H1 (cell line): ENCODE measurements at places on chromosomes 3 and 15.

- no peak for DNase-seq
These were observed 2.9 kb downstream of the CACNA2D3 start for GRCh38 chr3:54125300-54125699.

DNA sequence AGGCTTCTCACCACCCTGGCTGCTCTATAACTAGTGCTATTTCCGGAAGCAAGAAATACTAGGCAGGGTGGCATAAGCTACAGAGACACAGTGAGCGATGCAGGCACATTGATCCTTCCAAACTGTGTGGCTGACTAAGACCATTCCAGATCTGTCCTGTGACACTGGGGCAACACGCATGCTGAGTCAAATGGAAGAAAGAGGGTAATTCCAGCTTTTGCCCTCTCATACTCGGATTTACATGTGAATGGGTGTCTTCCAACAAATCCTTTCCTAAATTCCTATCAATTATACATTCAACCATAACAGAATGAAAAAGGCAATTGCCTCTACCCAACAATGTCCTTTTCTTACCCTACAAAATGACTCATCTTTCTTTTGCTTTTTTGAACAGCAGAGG is 5.1 kb downstream of the FSIP1 start:
- no peak for DNase-seq

GRCh38 chr3:54193093-54193492 is 70.7 kb downstream of the CACNA2D3 start:
- no peak for DNase-seq

DNA sequence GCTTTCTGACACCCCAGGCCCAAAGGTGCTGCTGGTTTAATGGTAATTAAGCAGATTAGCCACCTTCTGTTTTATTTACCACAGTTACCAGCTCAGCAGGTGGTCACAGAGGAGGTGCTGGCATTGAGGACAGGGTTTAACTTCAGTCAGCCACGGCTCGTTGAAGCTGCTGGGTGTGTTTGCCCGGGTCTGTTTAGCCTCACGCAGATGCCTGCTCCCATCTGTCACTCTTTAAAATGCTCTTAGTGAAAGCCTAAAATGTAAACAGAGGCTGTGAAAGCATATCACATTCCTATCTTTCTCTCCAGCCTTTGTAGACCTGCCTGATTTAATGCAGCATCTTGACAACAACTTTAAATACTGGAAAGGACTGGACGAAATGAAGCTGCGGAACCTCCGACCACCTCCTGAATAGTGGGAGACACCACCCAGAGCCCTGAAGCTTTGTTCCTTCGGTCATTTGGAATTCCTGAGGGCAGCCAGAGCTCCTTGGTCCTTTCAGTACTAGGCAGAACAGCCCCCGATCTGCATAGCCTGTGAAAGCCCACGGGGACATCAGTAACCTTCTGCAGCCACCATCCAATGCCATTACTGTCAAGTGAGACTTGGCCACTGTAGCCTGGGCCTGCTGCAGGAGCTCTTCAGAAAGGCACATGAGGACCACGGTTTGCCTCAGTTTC is 156.0 kb downstream of the PDE8A start:
- no peak for DNase-seq

- DNase-seq: peak; percentile 13
These were observed 163.3 kb downstream of the AKAP13 start for GRCh38 chr15:85543741-85544155.

- no peak for DNase-seq
These were observed 788.5 kb downstream of the MCTP2 start for GRCh38 chr15:95019907-95020306.

GRCh38 chr3:82100378-82100777 is 338.9 kb upstream of the GBE1 start:
- DNase-seq: no peak

DNA sequence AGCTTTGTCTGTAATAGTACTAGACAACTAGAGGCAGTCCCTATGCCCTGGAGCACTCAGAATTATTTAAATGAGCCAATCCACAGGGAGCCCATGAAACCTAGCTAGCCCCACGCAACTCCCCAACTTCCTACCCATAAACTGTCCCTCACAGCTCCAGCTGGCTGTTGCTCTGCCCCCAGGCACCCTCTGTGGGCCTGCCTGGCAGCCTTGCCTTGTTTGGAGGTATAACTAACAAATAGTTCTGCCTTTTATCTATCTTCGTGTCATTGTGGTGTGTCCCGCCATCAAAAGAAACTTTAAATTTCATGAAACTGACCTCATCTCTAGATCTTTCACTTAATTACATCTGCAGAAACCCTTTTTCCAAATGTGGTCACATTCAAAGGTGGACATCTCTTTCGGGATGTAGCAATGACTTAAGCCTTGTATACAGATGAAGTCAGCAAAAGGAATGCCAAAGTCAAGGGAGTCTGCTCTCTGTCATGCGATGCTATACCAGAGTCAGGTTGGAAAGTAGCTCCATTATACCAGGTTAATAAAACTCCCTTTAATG is 1.8 kb upstream of the RTP3 start:
- no peak for DNase-seq

DNA sequence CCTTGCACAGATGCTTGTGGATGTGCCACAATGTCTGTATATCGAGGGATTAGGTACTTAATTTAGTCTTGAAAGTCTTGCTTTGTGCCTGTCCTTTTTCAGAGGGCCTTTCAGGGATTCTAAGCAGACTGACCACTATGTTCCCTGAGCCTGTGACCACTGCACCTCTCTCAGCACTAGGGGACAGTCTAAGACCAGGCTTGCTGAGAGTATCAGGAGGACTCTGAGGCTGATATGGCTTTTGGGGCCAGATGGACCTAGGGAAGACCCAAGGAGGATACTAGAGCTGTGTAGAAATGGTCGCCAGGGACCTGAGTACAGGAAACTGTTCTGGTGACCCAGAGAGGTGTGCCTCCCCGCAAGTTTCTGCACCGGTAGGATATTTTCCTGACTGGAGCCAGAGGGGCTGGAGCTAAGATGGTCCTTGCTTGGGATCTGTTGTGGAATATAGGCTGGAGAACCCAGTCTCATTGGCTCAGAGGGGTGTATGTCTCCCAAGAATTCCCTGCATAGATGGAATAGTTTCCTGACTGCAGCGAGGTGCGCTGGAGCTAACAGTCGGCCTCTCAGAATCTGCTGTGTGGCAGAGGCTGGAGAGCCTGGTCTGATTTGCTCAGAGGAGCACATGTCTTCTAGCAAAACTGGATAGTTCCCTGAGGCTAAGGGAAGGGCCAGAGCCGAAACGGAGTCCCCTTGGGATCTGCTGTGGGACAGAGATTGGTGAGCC is 213.2 kb upstream of the DCBLD2 start:
- peak; percentile 41 for DNase-seq

DNA sequence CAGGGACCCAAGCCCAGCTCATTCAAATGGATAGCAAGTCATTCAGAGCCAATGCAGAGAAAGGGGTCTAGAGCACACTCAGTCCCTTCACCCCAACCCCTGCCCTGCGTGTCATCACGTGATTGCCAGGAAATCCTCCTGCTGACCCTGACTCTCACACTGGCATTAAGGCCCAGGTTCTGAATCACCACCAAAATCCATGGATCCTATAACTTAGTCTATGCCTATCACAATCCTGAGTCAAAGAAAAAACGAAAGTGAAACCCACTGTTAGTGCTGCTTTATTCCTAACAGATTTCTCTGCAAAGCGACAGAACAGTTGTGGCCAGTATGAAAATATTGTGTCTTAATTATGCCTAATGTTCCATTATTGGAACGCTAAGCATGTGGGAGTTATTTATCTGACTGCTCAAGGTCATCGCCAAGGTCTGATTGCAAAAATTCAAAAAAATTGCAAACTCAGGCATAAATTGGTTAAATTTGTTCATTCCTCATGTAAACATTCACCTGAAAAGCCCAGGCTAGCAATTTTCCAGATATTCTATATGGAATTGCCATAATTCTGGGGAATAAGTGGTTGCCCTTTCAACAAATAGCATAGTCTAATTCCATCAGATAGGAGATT is 108.7 kb upstream of the EIF1B start:
- no peak for DNase-seq

DNA sequence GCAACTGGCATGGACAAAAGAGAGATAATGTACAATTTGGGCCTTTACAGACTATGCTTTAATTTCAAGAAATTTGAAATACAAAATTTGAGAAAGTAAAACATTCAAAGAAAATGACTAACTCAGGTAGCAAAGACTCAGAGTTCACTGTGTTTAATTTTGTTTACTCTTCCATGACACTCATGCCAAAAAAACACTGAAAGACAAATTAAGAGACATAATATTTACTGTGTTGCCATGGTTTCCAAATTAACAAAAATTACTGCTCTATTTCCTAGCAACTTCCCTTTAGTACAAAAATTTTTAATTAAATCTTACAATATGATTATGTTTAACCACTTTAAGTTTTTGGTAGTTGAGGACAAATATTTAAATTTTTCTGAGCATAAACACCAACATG is 29.6 kb downstream of the LRRFIP2 start:
- no peak for DNase-seq

DNA sequence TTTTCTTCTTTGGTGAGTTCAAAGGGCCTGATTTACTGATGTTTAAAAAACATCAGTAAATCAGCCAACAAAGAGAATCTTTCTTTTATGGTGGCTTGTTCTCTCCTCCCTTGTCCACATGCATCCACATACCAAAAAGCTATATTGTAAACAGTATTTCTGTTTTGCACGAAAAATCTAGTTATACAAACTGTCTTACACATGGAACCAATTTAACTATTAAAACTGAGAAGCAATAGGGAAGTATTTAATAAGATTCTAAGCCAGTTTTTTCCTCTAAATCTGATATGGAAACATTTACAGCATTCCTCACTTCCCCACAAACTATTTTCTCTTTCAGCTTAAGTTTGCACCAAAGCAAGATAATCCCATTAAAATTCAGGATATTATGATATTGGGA is 110.8 kb upstream of the ICE2 start:
- DNase-seq: no peak

DNA sequence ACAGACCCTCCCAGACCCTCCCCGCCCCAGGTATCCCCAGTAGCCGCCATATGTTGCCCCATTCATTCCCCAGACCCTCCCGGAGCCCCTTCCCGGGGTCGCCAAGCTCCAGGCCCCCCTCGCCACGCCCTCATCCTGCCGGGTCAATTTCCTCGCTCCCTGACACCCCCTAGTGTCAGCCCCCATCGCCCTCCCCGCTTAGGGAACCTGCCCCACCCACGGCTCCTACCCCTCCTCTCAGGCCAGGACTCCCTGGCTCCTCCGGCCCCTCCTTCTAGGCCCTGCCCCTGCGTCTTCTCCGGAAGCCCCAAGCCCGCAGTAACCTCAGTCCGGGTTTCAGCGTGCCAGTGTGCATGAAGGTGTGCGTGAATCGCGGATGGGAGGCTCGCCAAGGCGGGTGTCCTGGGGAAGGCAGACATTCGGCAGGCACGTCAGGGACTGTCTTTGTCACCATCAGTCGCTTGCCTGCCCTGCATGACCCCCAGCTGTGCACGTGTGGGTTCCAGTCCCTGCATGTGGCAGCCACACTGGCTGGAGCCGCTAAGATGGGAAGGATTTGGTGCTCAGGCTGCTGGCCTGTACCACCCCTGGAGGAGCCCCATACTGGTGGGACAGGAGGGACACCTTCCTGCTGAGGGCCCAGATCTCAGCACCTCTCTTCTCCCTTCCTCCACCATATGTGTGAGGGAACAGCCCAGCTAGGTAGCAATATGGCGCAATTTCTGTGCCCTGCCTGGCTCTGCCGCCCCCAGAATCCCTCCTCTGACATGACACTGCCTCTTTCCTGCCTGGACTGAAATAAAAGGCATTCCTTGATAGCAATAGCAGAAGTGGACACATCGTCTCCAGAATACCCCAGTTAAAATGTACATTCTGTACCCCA is 693 bp downstream of the DISP2 start:
- DNase-seq: no peak

- DNase-seq: no peak
These were observed 21.0 kb downstream of the ILDR1 start for GRCh38 chr3:122000936-122001605.

- DNase-seq: no peak
These were observed 364.0 kb upstream of the IL12A start for GRCh38 chr3:159624616-159625015.

DNA sequence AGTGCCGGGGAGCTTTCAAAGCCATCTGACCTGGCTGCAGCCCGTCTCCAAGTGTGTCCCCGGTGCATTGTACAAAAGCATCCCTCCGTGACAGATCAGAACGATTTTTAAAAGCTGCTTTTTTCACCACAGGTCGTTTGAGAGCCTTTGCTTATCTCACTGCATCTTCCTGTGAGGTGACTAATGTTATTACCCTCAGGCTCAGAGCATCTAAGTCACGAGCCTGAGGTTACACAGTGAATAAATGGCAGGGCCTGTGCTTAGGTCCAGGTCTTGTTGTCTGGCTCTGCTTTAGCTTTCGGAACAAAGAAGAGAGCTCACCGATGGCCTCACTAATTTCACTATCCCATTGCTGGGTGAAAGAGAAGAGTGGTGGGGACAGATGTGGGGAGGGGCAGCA is 83.3 kb downstream of the SEC22A start:
- no peak for DNase-seq

DNA sequence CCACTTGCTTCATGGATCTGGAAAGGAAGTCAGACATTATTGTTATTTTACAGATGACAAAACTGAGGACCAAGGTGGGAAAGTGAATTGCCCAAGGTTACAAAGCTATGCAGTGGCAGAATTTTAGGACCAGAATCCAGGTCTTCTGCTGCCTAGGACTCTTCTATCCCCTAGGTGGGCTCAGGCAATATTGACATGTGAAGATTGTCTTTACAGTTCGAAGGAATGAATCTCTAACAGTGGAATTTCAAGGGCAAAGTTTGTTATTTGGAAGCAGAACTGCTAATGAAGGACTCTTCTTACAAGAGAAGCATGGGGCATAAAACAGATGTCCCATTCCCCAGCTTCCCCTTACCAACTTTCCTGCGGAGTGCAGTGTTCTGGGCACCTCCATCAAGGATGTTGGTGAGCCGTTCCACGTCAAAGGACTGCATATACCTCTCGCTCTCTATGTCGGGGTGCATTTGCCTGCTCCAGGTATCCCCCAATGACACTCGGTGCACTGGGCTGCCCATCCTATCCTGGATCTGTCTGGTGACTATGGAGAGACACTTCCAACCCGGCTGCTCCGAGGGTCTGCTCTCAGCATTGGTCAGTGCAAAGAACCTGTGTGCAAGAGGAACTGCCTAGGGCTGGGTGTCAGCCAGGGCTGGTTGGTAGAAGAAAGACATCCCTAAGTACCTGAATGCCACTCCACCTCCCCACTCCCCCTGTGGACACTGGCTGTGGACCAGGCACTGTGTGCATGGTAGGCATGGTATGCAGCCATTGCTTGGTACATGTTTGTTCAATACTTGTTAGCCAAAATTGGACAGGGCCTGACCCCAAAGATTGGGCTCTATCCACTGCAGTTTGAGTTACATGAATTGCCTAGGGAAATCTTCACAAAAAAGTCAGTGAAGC is 2.1 kb downstream of the ACOX2 start:
- no peak for DNase-seq

- no peak for DNase-seq
These were observed 204.2 kb downstream of the WDR72 start for GRCh38 chr15:53555226-53555625.

- DNase-seq: no peak
These were observed 50.8 kb upstream of the CRTC3 start for GRCh38 chr15:90478846-90479481.

GRCh38 chr3:140580746-140581145 is 97.1 kb upstream of the TRIM42 start:
- DNase-seq: no peak

- DNase-seq: no peak
These were observed 105.6 kb downstream of the MCTP2 start for GRCh38 chr15:94336817-94337467.

GRCh38 chr3:90136456-90137191 is 1029.2 kb downstream of the EPHA3 start:
- DNase-seq: no peak
